ENCODE measurements at places on chromosomes 7 and 10. TPM values are rescaled to one million over a fixed set of nuclear protein-coding genes. Genes with fewer than 3 reads are reported as not detected.

DNA sequence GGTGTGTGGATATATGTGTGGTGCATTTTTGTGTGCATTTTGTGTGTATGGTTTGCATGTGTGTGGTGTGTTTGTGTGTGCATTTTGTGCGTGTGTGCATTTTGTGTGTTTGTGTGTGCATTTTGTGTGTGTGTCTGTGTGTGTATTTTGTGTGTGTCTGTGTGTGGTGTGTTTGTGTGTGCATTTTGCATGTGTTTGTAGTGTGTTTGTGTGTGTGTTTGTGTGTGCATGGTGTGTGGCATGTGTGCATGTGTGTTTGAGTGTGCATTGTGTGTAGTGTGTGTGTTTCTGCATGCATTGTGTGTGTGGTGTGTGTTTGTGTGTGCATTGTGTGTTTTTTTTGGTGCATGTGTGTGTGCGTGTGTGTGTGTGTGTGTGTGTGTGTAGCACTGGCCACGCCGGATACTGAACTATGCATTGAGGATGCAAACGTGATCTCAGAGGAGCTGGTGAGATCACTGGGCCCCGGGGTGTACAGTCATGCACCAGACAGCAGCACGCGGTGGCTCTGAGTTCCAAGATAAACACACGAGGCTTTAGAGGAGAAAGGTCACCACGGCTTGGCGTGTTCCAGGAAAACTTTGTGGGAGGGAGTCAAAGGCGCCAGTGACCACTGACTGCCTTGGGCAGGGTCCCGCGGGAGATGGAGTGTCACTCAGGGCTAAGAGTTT, 106.6 kb upstream of the SHH start:
- no peak for DNase-seq

DNA sequence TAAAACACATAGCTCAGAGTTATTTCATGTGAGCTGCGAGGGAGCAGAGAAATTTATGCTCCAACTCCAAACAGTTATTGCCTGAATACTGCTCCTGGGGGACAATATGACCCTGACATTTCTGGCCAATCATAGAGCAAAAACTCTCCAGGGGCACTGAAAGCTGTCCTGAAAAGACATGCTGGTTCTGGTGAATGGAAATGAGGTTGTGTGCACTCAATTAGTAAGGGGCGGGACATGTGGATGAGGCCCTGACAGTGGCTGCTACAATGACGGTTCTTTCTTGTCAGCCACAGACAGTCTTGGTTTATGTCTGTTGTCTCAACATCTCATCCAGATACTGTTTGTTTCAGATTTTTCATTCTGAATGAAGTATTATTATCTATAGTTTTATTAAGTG, 151.8 kb downstream of the TWIST1 start:
- DNase-seq, result no peak

DNA sequence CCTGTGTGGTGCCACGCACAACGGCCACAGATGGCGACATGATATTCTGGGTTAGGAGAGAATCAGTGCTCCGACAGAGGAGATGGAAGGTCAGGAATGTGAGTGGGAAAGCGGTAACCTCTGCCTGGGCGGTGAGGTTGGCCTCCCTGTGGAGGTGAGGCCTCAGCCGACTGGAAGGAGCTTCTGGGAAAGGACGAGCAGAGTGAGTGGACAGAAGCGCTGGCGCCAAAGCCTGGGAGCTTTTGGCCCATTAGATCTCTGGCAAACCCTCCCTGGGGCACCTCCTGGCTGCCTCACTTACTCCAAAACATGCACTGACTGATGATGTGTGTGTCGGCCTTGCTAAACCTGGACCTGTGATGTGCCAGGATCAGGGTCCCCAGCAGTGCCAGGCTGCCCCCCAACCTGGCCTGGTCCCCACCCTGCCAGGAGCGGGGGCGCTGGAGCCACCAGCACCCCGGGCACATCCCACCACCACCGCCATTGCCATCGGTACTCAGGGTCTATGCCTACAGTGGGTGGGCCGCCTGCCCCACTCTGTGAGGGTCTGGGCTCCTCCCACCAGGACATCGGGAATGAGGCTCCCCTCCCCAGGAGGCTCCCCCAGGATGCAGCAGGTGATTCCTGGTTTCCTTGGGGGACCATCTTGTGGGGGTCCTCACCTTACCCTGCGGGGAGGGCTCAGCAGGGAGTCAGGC, 51.0 kb downstream of the RASGEF1A start:
- no peak for DNase-seq

Gene MOGAT3
- not detected for total RNA-seq

DNA sequence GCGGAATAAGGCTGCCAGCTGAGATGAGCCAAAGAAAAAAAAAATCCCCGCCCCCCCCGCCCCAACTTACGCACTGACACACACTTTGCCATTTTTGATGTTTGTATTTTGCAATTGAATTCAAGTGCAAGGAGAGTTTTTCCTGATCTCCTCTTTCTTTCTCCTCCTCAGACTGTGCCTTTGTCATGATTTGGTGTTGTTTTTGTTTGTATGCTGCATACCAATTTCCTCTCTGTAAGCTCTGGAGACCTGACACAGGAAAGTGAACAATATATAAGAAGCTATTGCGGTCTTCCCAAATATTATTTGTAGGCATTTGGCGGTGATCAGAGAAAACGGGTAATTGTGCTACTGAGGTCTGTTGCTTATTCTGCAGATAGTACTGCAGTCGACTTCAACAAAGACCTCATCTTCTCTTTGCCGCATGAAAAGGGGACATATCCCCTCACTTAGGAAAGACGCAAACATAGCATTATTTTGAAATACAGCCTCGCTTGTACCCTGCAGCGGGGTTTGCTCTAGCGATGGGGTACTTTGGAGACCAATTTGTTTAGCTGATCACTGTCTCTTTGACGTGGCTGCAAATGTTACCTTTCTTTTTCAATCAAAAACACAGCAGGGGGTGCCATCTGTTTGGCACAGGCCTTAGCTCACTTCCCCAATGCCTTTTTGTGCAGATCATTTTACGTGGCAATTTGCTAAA, 206.6 kb downstream of the SKAP2 start:
- DNase-seq, result no peak

DNA sequence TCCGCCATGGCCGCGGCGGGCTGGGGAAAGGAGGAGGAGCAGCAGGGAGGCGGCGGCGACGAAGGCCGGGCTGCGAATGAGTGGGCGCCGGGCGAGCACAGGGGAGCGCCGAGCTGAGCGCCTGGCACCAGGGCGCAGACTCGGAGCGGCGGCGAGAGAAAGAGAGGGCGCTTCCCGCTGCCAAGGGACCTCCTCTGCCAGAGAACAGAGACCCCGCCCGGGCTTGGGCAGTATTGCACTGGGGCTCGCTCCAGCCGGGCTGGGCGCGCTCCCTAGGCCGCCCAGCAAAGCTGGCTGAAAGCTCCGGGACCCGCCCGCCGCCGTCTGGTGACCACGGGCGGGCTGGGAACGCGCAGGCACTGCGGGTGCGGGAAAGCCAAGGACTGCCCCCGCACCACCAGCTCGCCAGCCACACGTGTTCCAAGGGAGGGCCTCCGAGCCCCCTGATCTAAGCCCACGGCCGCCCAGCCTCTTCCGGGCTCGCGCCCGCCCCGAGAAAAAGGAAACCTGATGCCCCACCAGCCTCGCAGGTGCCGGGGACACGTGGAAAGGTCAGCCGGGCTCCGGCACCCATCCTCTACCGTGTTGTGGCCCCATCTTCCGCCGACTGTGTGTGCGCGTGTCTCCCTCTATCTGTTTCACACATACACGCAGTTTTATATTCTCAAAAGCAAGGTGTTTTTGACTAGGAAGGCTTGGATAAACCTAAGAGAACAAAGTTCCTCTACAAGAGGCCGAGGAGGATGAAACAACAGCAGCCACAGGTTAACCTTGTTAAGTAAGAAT, at the start of gene CCDC6:
TSS of gene CCDC6 (minus strand) at position 140 of the 786 bp plus-strand sequence. CDS start at position 8, 132 bp downstream.
- peak; percentile 86 for DNase-seq

Gene SP8
- total RNA-seq, result 3.3 TPM

DNA sequence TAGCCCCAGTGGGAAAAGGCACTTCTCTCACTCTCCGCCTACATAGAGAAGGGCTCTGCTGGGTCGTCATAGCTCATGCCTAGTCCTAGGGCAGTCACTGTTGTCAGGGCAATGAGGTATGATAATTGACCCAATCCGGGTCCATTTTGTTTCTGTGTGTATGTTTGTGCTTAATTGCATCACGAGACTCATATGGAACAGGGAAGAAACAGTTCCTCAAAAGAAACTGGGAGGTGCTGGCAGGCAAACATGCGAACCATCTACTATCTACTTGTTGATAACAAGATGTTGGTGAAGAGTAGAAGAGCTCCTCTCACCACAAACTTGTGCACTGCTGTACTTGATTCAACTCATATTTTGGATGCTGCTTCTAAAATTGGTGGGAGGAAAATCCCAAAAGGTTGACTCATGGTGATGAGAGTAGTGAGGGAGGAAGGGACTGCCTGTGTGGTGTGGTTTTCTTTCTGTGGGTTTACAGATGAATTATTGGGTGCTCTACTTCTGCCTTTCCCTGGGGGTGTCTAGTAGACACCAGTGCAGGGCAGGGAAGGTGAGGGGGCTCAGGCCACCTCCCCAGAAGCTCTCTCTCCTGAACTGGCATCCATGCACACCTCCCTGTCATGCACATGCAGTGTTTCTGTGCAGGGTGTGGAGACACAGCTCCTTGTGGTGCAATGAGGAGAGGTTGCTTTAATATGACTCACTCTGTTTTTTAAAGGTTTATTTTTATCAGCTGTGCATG, 29.4 kb downstream of the LSMEM1 start:
- peak; percentile 6 for DNase-seq

GRCh38 chr7:21256310-21256877, 171.5 kb upstream of the SP4 start:
- DNase-seq, result no peak

Gene VTI1A
- total RNA-seq, result 70.0 TPM

DNA sequence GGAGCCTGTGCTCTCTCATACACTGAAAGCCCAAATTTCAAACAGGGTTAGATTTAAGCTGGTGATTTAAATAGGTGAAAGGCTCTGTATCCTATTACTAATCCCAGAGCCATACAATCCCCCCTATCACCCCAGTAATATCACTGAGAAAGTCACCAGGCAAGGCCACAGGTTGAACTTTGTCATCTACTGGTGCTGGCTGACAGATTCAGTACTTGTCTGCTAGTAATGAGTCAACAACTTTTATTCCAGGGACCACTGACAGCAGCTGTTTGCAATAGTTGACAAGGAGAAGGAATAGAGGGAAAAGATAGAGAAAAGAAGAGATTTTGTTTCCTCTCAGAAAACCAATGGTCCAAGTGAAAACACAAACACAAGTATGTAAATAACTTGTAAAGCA, 10.4 kb downstream of the ASB15 start:
- DNase-seq, result no peak

Gene PLCE1
- 10.1 TPM for total RNA-seq

- DNase-seq, result no peak
Observed at GRCh38 chr10:79136236-79137005, 67.7 kb downstream of the ZMIZ1 start.

DNA sequence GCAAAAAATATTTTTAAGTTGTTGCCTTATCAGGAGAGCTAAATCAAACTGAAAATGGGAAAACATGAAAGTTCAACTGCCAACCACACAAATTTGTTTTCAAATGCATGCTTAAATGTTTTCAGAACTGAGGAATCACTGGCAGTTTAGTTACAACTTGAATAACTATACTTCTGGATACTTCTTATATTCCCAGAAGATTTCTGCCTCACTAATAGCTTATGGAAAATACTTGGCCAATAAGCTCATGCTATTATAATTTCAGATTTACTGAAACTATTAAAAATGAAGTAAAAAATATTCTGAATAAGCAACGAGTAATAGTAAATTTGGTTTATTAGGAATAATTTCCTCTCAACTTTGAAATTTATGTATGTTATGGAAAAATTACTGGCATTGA, 222.2 kb downstream of the CDK14 start:
- no peak for DNase-seq

DNA sequence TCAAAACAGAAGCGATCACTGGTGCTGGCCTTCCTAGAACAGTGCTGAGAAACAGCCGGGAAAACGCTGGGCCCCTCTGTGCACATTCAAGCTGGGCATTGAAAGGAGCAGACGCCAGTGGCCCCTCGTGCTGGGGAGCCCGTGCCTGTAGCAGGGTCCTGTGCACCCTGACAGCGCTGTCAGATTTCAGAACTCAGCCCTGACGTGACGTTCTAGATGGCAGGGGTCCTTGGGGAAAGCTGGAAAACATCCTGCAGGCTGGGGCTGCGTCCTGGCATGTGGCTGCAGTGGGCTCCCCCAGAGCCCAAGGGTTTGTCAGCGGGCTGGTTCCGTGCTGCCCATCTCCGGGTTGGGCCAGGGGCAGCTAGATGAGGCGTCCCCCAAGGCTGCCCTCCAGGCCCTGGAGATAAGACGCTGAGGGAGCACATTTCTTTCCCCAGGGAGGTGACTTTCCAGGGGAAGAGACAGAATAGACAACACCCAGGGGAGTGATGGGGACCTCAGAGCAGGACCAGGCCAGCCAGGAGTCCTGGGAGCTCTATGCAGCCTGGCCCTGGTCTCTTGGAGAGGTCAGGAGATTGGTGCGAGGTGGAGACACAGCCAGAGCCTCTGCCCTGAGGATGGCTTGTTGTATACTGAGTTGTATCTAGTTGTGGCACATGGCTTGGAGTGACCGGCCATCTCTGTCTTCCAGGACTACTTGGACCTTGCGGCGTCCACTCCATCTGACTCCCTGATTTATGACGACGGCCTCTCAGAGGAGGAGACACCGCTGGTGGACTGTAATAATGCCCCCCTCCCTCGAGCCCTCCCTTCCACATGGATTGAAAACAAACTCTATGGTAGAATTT, 12.1 kb upstream of the CSGALNACT2 start:
- DNase-seq, result no peak

- no peak for DNase-seq
Observed at GRCh38 chr10:5609952-5610616, 56.3 kb downstream of the ASB13 start.

Gene MICU1
- total RNA-seq, result 66.8 TPM

DNA sequence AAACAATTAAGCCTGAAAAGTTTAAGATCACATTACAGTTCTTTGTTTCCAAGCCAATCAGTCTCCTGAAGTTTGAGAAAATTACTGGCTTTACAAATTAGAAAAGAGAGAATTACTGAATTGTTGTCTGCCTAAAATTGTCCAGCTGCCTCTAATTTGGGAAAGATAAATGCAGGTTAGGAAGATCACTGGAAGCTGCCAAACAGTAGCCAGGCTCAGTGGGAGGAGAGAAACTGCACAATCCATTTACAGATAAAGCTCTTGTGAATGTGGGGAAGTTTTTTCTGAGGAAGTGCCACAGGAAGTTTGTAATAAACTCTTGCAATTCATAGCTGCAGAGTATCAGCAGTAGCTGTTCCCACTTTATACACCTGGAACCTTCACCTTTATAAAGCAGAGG, 100.7 kb downstream of the IQUB start:
- DNase-seq, result no peak

DNA sequence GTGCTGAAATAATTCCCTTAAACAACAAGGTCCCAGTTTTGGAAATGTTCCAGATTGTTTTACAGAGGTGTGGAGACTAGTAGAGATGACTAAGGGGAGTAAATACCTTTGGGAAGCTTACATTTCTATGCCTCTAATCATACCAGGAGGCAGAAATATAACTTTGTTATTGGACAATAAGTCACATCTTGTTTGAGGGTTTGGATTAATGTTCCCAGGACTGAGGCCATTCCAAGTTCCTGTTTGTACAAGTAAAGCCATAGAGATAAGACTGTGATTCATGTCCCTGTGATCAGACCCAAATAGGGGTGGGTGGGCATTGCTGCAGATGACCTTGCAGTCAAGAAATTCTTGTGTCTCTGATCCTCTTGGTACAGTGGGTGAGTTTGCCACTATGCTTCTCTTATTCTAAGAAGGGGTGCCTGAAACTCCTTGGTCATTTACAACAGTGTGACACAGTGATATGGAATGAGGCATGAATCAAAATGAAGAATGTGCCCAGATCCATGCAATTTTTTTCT, 508.3 kb downstream of the SORCS3 start:
- no peak for DNase-seq

GRCh38 chr10:26931223-26931622, 70.5 kb upstream of the ABI1 start:
- DNase-seq, result no peak

GRCh38 chr10:24988831-24989640, 26.9 kb downstream of the ENKUR start:
- no peak for DNase-seq
